ENCODE measurements at places on chromosomes 4 and X.

- no peak for DNase-seq
Measured at GRCh38 chr4:64250061-64250460, 159.2 kb downstream of the TECRL start.

GRCh38 chrX:19670854-19671620 lies 155.7 kb upstream of the MAP3K15 start:
- peak; percentile 31 for DNase-seq

DNA sequence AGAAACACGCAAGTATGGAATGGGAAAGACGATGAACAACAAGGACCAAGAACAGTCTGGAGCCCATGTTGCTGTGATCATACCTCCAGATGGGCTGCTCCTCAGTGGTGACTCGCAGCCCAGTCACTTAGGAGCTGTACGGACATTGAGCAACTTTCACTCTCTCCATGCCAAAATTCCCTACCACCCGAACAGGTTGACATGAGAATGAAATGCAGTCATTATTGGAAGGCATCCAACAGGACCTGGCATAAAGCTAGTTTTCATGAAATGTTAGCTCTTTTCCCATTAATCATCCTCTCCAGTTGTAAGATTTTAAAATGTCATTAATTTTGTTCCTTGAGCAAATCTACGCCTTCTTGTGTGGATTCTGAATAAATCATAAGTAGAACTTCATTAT lies 82.7 kb upstream of the GPM6B start:
- DNase-seq: peak; percentile 61

GRCh38 chr4:105637408-105638176 lies 70.9 kb downstream of the INTS12 start:
- peak; percentile 79 for DNase-seq

GRCh38 chr4:4542774-4543485 lies 1.1 kb upstream of the STX18 start:
- DNase-seq: no peak

DNA sequence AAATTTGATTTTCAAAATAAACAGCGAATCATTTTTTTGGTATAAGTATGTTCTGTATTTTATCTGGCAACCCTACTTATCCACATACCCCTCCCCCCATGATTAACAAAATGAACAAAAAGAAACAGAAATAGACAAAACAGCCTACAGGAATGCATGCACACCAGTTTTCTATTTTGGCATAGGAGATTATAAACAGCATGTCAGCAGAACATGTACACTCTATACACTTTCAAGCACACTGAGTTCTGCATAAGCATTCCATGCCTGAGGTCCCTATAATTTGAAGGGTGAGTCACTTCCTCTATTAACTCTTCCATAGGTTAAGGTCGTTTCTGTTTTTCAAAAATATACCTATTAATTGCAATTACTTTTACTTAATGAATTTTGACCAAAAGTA lies 28.0 kb upstream of the ZNF280C start:
- DNase-seq: no peak

DNA sequence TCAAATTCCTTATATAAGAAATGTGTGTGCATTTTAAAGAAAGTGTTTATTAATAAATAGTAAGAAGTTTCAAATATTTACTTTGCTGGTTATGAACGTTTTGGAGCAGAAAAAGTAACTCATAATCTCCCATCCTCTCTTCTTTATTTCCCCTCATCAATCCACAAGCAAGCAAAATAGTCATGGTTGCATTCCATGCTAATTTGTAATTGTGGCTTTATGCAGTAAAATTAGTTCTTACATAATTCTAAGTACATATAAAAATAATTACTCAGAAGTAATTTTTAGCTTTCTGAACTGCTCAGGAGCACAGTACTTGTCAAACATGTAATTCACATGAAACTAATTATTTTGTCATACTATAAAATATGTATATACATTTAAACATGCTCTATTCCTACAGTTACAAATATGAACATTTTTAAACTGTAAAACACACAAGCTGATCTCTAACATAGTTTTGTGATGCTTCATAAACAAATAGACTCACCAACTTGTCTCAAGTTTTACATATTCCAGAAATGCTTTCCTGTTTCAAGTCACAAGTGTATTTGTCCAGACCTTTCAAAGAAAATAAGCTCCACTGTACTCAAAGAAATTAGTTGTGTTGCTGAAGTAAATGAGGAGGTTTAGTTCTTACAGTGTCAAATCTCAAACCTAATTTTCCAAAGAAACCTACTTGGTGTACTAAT lies 218.9 kb downstream of the PABPC4L start:
- no peak for DNase-seq

- DNase-seq: peak; percentile 6
Measured at GRCh38 chrX:46791927-46792809, 33.2 kb upstream of the SLC9A7 start.

GRCh38 chr4:171484681-171485080 lies 328.5 kb upstream of the GALNTL6 start:
- DNase-seq: no peak

DNA sequence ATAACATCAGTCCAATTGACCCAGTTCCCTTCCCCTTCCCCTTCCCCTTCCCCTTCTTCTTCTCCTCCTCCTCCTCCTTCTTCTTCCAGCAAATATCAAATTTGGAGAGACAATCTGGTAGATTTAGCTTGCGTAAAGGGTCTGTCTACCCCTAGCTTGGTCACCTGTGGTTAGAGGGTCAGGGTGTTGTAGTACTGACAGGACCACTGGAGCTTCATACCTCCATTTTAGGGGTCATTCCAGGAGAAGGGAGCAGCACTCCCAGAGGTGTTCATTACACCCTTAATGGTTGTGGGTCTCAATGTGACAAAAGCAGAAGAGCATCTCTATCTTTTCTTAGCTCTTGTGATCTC lies 3.7 kb upstream of the FGB start:
- DNase-seq: no peak

- no peak for DNase-seq
Measured at GRCh38 chr4:120839334-120839973, 83.1 kb downstream of the PRDM5 start.

- DNase-seq: no peak
Measured at GRCh38 chr4:85697854-85698253, 222.9 kb downstream of the ARHGAP24 start.

GRCh38 chrX:19824603-19825002 lies 62.8 kb downstream of the SH3KBP1 start:
- DNase-seq: no peak

DNA sequence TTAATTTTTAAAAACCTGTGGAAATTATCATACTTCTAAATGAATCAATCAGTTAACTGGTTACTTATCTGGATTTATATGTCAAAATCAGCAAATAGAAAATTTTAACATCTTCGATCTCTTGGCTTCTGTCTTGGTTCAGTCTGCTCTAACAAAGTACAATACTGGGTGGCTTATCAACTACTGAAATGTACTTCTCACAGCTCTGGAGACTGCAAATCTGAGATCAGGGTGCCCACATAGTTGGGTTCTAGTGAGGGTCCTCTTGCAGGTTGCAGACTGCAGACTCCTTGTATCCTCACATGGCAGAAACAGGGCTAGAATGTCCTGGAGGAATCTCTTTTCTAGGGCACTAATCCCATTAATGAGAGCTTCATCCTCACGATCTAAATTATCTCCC lies 1851.6 kb upstream of the TENM3 start:
- DNase-seq: no peak

DNA sequence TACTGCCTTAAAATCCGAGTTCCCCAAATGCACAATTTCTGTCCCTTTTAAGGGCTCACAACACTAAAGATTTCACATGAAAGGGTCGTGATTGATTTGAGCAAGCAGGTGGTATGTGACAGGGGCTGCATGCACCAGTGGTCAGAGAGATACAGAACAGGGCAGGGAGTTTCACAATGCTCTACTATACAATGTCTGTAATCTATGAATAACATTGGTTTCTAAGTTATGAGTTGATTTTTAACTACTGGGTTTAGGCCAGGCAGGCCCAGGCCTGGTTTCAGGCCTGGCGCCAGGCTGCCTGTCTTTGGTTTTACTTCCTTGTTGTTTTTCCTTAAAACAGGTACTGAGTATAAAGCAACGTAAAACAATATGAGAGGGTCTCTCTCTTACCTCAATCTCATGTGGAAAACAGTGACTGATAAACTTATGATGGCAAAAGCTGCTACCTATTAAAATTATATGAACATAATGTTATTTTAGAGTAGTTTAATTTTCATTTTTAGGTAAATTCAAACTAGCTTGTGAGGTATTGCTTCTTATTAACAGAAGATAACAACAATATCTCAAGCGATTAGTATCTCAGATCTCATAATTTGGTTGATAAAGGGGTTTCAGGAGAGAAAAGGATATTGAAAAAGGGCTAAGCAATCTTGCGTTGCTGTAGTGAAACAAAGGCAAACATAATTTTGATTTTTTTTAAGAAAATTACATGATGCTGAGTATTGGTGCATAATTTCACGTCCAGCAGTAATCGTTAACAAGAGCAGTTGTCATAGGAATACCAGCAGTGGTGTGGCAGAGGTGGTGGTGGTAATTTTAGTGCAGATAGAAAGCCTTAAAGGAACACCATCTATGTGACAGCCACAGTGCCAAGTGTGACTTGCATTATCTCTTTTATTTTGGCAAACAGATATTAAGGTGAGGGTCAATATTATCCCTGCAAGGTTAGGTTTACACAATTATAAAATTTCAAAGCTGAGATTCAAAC lies 944.4 kb upstream of the GRID2 start:
- no peak for DNase-seq

- DNase-seq: no peak
Measured at GRCh38 chr4:146283758-146284651, 69.7 kb downstream of the REELD1 start.

- no peak for DNase-seq
Measured at GRCh38 chr4:184410748-184411147, 63.6 kb downstream of the IRF2 start.

DNA sequence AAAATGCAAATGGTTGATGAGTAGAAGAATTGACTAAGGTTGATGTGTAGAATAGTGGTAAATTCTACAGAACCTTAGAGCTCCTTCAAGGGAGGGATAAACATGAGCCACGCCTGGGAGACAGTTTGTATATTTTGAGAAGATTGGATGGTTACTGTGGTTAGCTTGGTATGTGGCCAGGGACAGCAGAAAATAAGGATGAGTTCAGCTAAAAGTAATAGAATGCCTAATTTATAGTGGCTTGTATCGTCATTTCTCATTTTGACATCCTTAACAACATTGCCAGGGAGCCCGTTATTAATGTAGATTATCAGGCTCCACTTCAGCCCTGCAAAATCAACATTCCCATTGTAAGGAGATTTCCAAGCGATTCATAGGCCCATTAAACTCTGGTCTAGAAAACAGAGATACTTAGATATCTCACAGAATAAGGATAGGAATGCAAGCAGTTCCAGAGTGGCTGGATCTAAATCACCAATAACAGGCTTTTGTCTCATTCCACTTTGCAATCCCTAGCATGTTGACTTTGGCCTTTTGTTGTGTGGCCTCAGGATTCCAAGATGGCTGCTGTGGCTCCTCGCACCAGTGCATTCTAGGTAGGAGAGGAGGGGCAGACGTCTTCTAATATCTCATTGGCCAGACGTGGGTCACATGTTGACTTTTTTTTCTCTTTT lies 6.4 kb upstream of the PTTG2 start:
- no peak for DNase-seq

DNA sequence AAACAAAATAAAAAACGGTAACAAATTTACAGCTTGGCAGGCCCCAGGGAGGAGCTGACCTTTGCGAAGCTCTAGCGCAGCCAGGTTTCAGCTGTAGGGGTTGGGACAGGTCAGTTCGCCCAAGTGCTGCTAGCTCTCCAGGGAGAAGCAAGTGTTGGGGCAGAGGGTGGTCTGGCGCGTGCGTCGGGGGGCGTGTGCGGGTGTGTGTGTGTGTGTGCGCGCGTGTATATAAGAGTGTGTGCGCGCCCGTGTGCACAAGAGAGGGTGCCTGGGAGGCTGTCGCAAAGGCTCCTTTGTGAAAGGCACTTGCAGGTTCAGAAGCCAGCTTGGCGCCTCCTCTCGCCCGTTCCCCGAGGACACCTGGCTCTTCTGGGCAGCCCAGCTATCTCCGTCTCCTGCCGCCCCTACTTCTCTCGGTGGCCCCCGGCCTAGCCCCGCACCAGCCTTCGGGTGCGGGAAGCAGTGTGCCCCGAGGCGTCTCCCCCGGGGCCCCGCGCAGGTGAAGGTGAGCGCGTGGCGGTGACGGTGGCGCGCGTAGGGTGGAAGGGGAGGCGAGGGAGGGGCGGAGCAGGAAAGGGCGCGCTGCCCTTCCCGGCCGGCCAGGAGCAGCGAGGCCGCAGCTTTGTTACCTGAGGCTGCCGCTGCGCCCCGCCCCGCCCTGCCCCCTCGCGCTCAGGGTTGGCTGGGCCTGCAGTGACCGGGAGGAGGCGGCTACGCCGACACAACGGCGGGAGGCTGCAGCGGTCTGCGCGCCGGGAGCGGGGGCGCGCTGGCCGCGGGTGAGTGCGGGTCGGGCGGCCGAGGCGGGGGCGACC lies at the start of gene FHDC1:
TSS of gene FHDC1 (plus strand) at position 693 of the 815 bp plus-strand sequence. CDS start 6,735 bp downstream, outside the sequence.
- DNase-seq: peak; percentile 7

GRCh38 chrX:53374222-53374820 lies 48.1 kb downstream of the SMC1A start:
- DNase-seq: no peak

GRCh38 chr4:89347363-89348025 lies 39.9 kb upstream of the GPRIN3 start:
- DNase-seq: no peak

GRCh38 chrX:34557733-34558132 lies 99.4 kb downstream of the TMEM47 start:
- no peak for DNase-seq

- DNase-seq: no peak
Measured at GRCh38 chr4:99655308-99656081, 2.1 kb downstream of the C4orf54 start.

GRCh38 chr4:62023633-62024032 lies 823.5 kb downstream of the ADGRL3 start:
- no peak for DNase-seq

DNA sequence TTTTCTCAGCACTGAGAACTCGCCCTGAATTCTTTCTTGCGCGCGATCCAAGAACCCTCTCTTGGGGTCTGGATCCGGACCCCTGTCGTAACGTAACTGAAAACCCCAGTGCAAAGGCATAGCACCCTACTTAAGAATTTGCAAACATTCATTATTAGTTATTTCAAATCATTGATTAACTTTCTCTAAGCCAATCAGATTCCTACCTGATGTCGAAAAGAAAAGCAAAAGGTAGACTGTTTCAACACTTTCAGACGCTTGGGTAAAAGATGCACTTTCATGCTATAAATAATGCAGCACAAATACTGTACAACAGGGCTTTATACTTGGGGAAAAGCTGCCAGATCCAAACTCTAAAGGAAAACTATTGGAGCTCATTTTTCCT lies 817 bp upstream of the WDR19 start:
- DNase-seq: no peak

- no peak for DNase-seq
Measured at GRCh38 chr4:126047114-126047513, 732.4 kb downstream of the FAT4 start.

DNA sequence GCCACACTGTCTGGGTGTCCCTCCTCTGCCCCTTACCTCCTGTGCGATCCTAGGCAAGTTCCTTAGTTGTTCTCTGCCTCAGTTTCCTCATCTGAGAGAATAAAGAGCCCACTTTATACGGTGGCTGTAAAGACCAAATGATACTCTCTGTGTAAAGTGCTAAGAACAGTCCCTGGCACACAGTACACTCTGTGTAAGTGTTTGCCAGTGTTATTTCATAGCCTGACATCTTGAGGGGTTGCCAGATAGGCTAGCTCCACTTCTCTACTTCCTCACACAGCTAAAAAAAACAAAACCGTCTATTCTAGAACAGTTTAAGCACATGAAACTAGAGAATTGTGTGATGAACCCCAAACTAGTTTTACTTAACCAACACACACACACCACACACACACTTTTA lies 17.1 kb downstream of the SPON2 start:
- peak; percentile 63 for DNase-seq

Measured in spinal cord (tissue), 10 donors.